ELF-1 (cell line): ENCODE measurements at places on chromosomes 4 and X.

DNA sequence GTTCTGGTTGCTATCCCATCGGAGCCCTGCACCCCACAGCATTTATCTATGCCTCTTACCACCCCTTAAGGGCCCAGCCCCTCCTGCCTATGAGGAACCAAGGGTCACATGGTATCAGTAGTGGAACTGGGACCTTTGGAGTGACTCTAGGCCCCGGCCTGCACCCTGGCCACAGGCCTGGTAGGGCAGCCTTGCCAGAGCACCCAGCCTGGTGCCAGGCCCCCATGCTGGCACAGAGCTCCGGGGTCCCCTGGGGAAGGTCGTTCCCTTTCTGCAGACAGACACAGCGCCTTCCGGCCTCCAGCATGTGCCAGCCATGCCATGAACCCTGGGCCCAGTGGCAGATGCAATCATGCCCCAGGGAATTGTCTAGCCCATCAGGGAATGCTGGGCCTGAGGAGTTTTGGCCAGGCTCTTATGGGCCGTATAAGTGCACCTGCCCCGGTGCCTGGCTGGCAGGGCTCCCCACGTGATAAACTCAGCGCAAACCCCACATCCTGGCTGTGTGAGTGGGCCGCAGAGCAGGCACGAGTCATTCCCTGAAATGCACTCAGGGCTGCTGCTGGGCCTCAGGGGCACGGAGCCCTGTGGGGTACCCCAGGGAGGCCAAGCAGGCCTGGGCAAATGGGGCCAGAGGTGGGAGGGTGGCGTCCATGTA is 19.8 kb upstream of the ADD1 start:
- DNase-seq = no peak

- no peak for DNase-seq
Measured at GRCh38 chr4:86963697-86964096, 28.9 kb downstream of the AFF1 start.

DNA sequence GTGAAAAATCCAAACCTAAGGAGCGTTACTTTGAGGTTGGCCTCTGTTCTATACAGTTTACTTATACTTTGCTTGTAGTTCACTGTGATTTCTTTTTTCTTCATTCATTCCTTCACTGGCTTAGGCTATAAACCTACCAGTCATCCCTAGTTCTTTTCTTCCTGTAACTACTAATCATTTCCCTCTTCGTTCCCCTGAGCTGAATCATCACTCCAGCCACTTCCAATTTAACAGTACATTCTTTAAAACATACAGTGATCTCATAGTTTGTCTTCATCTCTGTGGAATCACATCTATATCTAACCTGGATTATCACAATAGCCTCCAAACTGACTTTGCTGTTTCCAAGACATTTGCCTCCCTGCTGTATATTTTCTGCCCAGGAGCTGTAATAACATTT is 25.2 kb upstream of the NPFFR2 start:
- DNase-seq = no peak

- peak; percentile 40 for DNase-seq
Measured at GRCh38 chrX:23797371-23798128, 14.6 kb downstream of the SAT1 start.

DNA sequence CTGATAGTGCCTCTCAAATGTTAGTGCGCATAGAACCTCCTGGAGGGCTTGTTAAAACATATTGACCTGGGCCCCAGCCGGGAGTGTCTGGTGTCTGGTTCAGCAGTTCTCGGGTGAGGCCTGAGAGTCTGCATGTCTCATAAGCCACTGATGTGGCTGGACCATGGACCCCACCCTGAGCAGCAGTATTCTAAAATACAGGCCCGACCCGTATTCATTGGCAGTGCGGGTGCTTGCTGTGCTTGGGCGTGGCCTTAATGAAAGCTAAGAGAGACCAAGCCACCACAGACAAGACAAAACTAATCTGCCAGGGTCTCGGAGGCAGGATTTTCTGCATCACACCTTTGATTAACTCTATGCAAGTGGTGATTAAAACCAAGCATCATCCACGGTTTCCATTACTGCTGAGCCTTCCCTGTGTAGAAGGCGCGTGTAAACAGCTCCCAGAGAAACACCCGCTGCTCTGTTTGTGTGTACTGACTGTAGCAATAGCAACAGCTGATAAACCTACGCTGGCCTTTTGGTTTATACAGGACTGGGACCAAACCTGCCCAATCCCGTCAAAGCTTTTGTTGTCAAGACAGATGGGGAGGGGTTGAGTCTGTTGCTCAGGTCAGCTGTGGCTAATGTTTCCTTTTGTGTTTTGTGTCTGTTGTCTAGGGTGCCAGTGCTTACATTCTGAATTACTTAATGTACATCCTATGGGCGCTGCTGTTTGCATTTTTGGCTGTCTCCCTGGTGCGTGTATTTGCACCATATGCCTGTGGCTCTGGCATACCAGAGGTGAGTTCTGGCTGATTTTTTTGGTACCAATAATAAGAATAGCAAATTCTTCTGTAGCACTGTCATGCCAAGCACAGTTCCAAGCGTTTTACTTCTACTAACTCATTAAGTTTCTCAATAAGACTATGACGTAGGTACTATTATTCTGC is 40.8 kb downstream of the CLCN4 start:
- peak; percentile 41 for DNase-seq

GRCh38 chr4:152983221-152983620 is 47.1 kb downstream of the FHDC1 start:
- DNase-seq = peak; percentile 53

DNA sequence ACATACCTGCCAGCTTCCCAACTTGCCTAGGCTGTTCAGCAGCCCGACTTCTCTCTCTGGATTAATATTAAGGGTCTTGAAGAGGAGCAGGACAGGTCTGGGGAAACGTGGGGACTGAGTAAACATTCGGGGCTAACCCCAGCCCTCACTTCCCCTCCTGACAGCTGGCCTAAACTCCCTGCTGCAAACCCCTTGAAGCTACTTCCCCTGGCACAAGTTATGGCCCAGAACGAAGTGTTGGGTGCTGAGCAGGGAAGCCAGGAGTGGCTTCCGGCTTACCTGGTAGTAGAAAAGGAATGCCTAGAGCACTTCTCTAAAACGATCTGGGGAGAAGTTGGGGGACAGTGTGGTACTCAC is 200.0 kb downstream of the BCOR start:
- DNase-seq = no peak

DNA sequence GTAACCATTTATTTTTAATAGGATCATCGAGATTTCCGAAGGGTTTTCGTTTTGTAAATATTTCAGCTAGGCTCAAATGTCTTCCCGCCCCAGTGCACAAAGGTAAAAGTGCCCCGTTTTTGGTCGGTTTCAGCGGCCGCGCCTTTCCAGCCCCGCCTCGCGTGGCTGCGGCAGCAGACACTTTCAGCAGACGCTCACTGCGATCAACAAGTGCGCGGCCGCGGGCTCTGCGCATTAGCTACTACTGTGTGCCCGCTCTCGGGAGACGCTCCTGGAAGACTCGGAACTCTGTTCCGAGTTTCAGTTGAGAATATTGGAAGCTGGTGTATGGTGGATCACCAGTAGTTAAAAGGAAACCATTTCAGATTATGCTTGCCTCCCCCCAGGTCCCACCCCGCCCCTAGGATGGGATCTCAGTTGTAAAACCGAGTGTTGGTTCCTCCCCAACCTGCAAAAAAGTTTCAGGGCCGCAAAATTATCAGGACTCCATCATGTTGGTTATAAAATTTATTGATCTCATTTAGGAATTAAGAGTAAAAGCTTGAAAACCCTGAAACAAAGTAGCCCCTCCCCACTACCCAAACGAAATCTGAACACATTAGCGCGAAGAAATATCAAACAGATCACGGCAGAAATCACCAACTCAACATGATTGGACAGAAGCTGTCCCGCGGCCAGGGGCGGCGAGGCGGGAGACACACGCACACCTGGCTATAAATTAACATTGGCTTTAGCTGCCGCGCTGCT is 2.2 kb downstream of the SOX3 start:
- peak; percentile 46 for DNase-seq

DNA sequence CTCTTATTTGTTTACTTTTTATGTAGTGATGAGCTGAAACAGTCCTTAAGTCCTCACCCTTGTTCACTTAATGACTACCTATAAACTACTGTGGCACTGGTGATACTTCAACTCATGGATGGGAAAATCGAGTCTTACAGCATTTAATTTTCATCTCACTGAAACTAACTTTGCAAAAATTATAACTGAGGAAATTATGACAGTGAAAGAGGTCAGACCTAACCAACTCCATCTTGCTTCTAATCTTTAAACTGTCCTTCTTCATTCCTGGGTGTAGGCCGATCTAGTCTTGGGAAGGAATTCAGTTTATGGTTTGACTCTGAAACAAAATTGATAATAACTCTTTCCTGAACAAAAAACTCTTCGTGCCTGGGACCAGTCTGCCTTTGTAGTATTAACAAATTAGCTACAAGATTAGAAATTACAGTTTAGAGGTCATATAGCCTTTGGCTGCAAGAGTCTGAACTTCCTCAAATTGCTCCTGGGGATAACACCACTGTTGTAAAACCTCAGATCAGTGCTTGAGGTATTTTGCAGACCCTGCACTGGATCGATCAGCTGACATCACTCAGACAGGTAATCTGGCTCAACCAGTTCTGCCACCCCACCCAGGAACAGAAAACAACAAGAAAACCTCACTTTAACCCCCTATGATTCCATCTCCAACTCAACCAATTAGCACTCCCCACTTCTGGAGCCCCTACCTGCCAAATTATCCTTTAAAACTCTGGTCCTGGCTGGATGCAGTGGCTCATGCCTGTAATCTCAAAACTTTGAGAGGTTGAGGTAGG is 995.7 kb upstream of the PRKX start:
- peak; percentile 79 for DNase-seq
